ENCODE measurements at places on chromosomes 16 and 17. TPM values are rescaled to one million over a fixed set of nuclear protein-coding genes. Genes with fewer than 3 reads are reported as not detected.
A peak's percentile ranks its signal among the peaks of the same experiment; 100 is the strongest.

DNA sequence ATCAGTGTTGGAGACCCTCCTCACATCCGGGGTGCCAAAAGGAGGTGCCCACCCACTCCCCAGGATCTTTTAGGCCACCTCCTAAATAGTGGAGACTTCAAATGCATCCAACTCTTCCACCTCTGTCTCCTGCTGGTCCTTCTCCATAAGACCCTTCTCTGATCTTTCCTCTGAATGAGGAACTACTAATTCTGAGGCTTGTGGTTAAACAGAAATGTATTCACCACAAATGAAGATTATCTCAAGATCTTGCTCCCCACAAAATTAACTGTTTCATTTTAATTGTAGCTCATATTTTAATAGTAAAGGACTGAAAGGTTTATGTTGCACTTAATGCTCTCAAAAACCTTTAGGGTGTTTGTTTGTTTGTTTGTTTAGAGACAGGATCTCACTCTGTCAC lies 34.1 kb downstream of the TLE7 start:
- H3K4me3 ChIP-seq = no peak overlapping the region
- no peak for DNase-seq
- no peak overlapping the region for H3K27ac ChIP-seq
- H3K36me3 ChIP-seq = no peaks in the 10 kb centered on the region
- no peaks in the 10 kb centered on the region for H3K27me3 ChIP-seq

DNA sequence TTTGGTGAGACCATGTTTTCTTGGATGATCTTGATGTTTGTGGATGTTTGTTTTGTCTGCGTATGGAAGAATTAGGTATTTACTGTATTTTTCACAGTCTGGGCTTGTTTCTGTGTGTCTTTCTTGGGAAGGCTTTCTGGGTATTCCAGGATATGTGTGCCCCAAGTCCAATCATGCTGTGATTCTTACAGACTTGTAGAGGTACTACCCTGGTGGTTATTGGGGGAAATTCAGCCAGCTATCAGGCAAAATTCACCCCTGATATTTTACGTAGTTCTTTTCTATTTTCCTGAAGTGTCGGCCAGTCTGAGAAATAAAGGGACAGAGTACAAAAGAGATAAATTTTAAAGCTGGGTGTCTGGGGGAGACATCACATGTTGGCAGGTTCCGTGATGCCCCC lies 33.4 kb upstream of the ARL4D start:
- H3K27ac ChIP-seq = no peak overlapping the region

GRCh38 chr16:75109732-75110243 lies 6.8 kb downstream of the LDHD start:
- no peak overlapping the region for H3K4me3 ChIP-seq
- H3K27me3 ChIP-seq = no peaks in the 10 kb centered on the region
- no peak for DNase-seq
- H3K4me1 ChIP-seq = peaks cover 18% of the 10 kb centered on the region

The TMEM256 gene
- 40.2 TPM for total RNA-seq

DNA sequence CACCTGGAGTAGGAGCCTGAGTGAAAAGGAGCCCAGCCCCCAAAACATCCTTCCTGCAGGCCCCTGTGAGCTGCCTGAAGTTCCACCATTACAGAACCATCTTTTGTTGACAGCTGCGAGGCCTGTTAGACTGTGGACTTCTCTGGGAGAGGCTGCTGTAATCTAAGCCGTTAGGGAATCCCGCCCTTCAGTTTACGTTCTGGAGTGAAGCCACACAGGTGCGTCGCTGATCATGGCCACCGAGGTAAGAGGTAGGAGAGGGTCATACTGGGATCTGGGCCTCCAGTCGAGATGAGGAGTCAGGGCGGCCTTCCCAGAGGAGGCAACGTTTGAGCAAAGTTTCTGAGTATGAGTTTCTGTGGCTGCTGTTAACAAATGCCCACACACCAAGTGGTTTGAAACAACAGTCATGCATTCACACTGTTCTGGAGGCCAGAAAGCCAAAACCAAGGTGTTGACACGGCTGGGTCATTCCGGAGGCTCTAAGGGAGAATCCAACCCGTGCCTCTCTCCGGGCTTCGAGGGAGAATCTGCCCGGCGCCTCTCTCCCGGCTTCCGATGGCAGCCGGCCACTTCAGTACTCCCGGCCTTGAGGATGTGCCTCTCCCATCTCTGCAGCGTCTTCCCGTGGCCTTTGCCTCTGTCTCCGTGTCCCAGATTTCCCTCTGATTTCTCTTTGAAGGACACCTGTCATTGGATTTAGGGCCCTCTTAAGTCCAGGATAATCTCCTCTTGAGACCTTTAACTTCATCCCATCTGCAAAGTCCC lies 26.6 kb upstream of the ATP2C2 start:
- H3K27ac ChIP-seq = no peak overlapping the region
- H3K4me1 ChIP-seq = peaks cover 8% of the 10 kb centered on the region
- no peak for DNase-seq
- H3K4me3 ChIP-seq = no peak overlapping the region
- no peaks in the 10 kb centered on the region for H3K27me3 ChIP-seq

GRCh38 chr17:11618861-11619566 lies 20.7 kb downstream of the DNAH9 start:
- H3K4me3 ChIP-seq = no peak overlapping the region
- no peak for DNase-seq
- H3K27me3 ChIP-seq = no peaks in the 10 kb centered on the region

The ETV4 gene
- total RNA-seq = 37.8 TPM

- H3K27me3 ChIP-seq = no peaks in the 10 kb centered on the region
- H3K27ac ChIP-seq = no peak overlapping the region
- H3K4me3 ChIP-seq = no peak overlapping the region
- DNase-seq = peak; percentile 86
- 0 out of 2 replicates have a peak, but pooled peaks cover 8% of the 10 kb centered on the region for H3K4me1 ChIP-seq
- no peaks in the 10 kb centered on the region for H3K36me3 ChIP-seq
Observed at GRCh38 chr17:67374329-67375053, 2.6 kb upstream of the PITPNC1 start.

The VTN gene
- total RNA-seq = 298 TPM

DNA sequence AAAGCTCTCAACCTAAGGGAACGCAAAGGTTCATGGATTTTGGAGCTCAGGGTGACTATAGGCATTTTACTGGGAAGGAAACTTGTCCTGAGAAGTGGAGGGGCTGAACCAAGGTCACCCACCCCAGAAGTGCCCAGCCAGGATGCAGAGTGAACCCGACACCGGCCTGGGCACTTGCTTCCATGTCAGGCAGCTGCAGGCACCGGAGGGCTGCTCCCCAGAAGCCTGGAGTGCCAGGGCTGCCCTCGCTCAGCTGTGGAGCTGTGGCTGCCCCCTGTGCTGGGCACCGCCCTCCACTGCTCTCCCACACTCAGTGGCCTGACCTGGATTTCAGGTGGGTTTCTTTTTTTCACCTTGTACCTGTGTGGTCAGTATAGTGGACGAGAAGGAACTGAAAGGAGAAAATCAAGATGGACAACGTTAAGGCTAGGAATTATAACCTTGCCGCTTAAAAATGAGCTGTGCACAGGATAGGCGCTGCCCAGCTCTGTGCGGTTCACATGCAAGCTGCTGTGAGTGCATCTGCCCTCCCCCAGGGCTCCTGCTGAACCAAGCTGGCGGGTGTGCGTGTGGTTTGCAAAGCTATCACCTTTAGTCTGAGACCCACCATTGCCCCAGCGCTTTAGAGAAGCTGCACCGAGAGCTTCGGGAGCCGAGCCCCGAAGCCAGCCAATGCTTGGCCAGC lies 2.2 kb downstream of the MAPK8IP3 start:
- H3K27ac ChIP-seq = no peak overlapping the region
- no peaks in the 10 kb centered on the region for H3K36me3 ChIP-seq
- H3K27me3 ChIP-seq = no peaks in the 10 kb centered on the region

The PIK3R6 gene
- not detected for total RNA-seq

The ALOX15 gene
- total RNA-seq = 0.21 TPM

The ZSCAN10 gene
- total RNA-seq = not detected

The TMC6 gene
- total RNA-seq = 77.7 TPM

GRCh38 chr17:73710095-73710592 lies 65.9 kb upstream of the SDK2 start:
- H3K27me3 ChIP-seq = peaks cover 2% of the 10 kb centered on the region
- no peak overlapping the region for H3K4me3 ChIP-seq
- H3K4me1 ChIP-seq = no peaks in the 10 kb centered on the region
- H3K27ac ChIP-seq = no peak overlapping the region
- H3K36me3 ChIP-seq = no peaks in the 10 kb centered on the region

DNA sequence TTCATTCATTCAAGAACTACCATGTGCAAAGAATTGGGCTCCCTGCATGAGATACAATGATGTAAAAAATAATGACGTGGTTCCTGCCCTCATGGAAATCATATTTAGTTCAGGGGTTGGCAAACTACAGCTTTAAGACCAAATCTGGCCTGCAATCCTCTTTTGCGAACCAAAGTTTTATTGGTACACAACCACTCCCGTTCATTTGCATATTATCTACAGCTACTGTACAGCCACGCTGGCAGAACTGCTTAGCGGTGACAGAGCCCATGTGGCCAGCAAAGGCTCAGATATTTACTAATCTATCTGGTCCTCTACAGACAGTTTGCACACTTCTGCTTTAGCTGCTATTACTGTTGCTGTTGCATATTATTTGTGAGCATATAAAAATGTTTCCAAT lies 167.7 kb downstream of the XYLT1 start:
- no peak overlapping the region for H3K4me3 ChIP-seq
- H3K4me1 ChIP-seq = peaks cover 45% of the 10 kb centered on the region
- no peak for DNase-seq
- H3K36me3 ChIP-seq = no peaks in the 10 kb centered on the region
- no peaks in the 10 kb centered on the region for H3K27me3 ChIP-seq
- peak overlapping the region; percentile 60 for H3K27ac ChIP-seq

The GALR2 gene
- 0.79 TPM for total RNA-seq
